HuH-7.5 (cell line): ENCODE measurements at places on chromosomes 12 and 14.

DNA sequence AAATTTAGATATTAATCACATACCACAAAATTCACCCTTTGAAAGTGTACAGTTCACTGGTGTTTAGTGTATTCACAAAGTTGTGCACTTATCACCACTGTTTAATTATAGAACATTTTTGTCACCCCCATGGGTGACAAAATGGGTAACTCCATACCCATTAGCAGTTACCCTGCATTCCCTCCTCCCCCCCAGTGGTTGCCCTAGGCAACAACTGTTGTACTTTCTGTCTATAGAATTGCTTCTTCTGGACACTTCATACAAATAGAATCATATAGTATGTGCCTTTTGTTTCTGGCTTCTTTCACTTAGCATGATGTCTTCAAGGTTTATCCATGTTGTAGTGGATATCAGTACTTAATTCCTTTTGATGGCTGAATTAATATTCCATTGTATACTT lies 52.7 kb downstream of the FBXO34 start:
- no peak for DNase-seq

DNA sequence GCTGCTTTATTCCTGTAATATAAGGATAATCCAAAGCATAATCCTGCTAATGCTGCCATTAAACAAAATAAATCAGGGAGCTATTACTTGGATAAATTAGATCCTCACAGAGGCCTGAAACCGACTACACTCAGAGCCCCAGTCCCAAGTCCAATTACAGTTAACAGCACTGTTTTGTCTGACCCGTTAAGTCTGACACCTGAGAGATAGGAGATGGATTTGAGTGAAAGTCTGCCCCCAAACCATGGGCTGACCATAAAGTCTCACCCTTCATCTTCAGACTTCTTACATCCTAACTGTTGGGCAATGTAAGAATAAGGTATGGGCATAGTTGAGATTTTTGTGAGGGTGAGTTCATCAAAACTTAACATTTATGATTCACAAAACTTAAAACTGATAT lies 181.7 kb downstream of the PLCZ1 start:
- no peak for DNase-seq

GRCh38 chr14:30296931-30297405 lies 262.0 kb upstream of the G2E3 start:
- no peak for DNase-seq

DNA sequence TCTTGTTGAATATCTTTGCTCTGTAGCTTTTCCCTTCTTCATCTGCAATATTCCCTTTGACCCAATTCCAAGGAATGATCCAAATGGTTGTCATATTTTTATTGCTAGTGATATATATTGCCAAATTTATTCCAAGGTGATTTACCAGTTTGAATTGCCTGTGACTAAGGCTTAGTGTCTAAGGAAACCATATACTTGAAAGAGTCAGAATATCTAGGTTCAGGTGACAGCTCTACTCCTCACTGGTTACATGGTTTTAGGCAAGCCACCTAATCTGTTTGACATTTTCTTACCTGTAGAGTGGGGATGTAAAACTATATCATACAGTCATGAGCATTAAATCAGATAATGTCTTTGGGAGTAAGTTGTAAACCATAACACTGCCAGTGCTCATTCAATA lies 473.8 kb downstream of the NPAS3 start:
- DNase-seq = no peak

DNA sequence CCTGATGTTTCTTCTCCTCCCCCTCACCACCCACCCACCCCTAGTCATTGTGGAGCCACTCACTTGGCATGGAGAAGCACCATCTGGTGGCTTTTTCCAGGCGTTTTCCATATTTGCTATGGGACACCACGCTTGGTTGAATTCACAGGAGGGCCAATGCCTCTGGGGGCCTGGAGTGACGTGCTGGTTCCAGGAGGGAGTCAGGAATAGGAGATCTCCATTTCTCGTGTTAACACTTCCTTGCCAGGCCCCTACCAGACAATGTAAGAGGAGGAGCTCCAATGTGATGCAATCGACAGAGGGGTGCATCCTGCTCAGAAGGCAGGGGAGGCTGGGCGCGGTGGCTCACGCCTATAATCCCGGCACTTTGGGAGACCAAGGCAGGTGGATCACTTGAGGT lies 21.6 kb upstream of the TESC start:
- no peak for DNase-seq

- DNase-seq = no peak
These were observed 14.0 kb upstream of the CPSF6 start for GRCh38 chr12:69225251-69225910.

- no peak for DNase-seq
These were observed 49.2 kb downstream of the TESC start for GRCh38 chr12:117050060-117050459.

DNA sequence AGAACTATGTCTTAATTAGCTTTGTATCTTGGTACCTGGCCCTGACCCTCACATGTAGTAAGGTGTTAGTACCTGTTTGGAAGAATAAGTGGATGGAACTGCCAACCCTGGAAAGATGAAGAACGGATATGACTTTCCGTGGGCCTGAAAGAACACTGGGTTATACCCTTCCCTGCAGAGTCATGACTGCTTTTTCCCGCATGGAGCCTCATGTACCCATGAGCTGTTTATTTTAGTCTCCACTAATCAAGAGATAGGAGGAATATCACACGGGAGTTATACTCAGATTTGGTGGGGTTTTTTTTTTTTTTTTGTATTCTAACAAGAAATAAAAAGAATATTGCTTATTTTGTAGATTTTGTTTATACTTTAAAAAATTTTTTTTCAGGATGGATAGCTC lies 15.9 kb downstream of the DLST start:
- no peak for DNase-seq

DNA sequence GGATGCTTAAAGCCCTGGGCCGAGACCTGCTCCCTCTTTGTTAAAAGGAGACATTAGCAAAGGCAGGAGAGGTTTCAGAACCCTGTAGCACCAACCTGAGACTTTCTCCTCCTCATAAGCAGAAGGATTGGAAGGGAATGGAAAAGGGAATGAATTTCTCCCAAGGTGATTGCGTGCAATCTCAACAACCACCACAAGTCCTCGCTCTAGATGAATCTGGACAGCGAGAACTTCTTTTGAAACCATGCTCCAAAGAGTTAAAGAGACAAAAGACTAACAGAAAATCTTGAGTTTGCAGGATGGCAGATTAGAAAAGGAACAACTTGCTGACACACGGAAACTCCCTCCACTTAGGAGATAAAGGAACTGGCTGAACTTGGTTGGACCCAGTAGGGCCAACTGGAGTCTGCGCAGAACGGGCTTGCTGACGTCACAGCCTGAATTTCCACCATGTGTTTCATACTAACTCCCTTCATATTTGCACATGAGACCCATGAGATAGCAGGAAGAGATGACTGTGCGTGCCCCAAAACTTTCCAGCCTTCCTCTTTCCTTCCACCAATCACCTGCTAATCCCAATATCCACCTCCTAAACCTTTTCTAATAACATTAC lies 137.0 kb downstream of the PTPN11 start:
- DNase-seq = no peak

DNA sequence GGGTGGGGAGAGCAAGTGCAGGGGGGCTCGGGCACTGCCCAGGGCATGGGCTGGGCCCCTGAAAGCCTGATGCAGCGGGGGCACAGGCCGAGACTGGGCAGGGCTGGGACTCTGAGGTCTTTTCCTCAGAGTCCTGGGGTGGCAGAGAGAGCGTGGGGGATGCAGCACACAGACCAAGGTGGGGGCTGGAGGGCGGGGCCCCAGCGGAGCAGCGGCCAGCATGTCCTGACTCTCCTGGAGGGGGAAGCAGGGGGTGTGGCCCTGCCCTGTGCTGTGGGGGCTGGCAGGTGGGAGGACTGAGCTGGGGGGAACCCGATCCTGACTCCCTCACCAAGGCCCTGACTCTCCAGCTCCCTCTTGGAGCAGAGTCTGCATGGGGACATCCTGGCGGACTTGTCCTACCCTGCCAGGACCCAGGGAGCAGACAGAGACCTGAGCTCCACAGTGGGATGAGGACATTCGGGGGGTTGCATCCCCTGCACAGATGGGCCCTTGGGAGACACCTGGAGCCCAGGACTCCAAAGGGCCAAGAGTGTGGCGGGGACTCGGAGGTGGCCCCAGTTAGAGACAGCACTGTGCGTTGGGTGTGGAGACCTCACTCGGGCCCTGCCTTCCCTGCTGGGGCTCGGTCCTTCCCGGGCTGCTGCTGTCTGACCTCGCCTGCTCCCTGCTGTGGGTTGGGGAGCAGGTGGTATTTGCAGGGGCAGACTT lies 326.1 kb downstream of the TMEM121 start:
- no peak for DNase-seq

GRCh38 chr14:91980157-91980556 lies 32.7 kb upstream of the FBLN5 start:
- DNase-seq = no peak

GRCh38 chr14:30020271-30020670 lies 92.6 kb upstream of the PRKD1 start:
- DNase-seq = no peak

DNA sequence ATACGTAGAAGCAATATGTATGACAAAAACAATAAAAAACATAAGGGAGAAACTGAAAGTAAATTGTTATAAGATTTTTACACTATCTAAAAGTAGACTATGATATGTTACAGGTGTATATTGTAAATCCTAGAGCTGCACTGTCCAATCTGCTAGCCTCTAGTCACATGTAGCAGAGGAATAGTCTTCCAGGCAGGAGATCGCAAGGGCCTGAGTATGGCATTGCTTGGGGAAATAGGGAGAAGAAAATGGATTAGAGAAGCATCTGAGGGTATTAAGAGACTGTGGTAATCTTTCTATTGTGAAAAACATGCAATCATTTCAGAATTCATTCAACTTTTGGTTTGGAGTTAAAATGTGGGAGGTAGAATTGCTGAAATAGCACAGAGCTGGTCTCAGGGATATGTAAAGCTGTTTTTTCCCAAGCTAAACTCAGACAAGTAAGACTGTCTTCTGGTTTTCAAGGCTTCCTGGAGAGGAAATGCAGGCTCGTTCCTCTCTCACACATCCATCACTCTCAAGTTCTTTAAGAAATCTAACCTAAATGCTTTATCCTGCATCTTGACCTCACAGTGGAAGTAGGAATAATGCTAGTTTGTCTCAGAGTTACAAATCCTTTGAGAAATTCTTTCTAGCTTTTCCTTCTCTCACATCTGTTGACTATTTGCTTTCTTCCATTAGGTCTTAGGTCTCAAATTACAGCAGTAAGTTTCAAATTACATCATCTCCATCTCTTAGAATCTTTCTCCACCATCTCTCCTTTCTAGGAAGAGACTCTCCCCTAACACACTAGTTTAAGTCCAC lies 7.6 kb upstream of the CCDC184 start:
- no peak for DNase-seq

DNA sequence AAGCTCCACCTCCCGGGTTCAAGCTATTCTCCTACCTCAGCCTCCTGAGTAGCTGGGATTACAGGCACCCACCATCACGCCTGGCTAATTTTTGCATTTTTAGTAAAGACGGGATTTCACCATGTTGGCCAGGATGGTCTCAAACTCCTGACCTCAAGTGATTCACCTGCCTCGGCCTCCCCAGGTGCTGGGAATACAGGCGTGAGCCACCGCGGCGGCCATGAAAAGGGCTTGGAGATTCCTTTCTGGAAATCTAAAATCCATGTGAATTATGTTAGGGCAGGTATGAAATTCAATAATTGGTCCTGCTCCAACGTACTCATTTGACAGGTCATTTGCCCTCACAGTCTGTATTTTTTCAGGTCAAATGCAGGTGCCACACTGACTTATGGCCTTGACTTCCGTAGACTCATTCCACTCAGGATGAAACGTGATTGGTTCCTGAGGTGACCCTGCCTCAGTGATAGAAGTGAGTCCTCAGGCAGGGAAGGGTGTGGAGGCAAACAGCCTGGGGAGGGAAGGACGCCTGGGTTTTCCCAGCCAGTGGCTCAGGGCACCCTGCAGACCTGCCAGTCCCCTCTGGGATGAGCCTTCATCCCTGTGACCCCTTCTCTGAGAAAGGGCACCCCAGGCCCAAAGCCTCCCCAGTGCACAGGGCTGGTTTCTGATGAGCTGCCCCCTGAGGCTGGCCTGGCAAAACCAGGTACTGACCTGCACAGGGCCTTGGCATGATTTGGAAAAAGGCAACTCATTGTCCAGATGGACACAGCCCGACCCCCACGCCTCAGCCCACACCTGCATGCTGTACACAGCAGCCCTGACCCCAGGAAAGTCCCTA lies 48.7 kb downstream of the PSMA6 start:
- DNase-seq = no peak

GRCh38 chr14:104528496-104528895 lies 51.1 kb upstream of the C14orf180 start:
- no peak for DNase-seq

DNA sequence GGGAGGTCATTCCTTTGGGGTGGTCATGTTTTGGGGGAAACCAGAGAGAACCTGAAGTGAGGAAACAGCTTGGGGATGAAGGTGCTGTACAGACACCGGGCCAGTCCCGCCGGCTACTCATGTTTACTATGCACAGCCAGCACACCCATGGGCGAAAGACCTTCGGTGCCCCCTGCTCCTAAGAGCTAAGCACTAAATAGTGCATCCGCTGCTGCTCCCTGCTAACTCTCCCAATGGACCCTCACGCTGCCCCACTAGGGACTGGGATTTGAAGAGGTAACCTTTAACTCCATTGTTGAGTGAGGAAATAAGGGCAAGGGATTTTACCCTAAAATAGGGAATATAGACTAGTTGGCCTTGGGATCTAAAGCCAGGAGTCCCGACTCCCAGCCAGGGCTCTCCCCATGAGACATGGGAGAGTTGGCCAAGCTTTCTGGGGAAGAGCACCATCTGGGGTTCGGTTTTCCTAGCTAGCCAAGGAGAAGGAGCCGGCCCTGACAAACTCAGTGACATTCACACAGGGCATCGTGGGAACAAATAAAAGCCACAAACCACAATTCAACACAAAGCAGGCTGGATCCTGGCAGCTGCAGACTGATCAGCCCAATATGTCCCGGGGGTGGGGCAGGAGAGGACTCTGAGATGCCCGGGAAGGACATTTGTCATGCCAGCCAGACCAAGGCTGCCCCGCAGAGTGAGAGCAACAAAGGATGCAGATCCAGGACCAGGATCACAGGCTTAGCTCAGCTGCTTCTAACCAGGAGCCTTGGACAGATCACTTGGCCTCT lies 91.7 kb downstream of the SINHCAF start:
- no peak for DNase-seq

DNA sequence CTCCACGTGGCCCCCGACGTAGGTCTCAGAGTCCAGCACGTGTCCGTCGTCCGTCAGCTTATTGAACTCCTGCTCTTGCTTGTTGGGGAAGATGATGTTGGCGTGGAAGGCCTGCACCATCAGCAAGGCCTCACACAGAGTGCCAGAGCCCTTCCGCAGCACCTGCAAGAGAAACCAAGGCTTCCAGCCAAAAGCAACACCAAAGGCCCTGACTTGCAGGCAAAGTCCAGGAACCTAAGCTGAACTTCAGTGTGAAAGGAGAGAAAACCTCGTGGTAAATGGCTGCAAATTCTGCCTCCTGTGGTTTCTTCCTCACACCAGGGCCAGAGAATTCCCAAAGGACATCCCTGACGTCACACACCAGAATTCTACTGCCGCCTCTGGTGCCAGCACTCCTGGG lies 14.5 kb downstream of the POLE start:
- no peak for DNase-seq

GRCh38 chr14:96384053-96384452 lies 7.9 kb upstream of the AK7 start:
- no peak for DNase-seq

GRCh38 chr12:22467190-22467589 lies 77.2 kb downstream of the C2CD5 start:
- no peak for DNase-seq
